ENCODE measurements at places on chromosomes 12 and 14. TPM values are rescaled to one million over a fixed set of nuclear protein-coding genes. Genes with fewer than 3 reads are reported as not detected.
A peak's percentile ranks its signal among the peaks of the same experiment; 100 is the strongest.

Gene USP44
- total RNA-seq, result under 0.01 TPM

DNA sequence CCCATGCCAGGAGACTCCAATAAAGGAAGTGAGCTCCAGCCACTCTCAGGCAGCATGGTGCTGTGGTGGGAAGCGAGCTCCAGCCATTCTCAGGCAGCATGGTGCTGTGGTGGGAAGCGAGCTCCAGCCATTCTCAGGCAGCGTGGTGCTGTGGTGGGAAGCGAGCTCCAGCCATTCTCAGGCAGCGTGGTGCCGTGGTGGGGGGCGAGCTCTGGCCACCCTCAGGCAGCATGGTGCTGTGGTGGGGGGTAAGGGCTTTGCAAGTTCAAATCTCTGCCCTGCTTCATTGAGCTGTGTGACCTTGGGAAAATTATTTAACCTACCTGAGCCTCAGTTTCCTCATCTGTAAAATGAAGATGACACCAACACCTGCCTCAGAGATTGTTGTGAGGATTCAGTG, 975.1 kb downstream of the BCL11B start:
- no peaks in the 10 kb centered on the region for H3K4me1 ChIP-seq
- H3K4me3 ChIP-seq, result no peak overlapping the region
- no peaks in the 10 kb centered on the region for H3K27me3 ChIP-seq

Gene PTMS
- total RNA-seq, result 72.7 TPM

DNA sequence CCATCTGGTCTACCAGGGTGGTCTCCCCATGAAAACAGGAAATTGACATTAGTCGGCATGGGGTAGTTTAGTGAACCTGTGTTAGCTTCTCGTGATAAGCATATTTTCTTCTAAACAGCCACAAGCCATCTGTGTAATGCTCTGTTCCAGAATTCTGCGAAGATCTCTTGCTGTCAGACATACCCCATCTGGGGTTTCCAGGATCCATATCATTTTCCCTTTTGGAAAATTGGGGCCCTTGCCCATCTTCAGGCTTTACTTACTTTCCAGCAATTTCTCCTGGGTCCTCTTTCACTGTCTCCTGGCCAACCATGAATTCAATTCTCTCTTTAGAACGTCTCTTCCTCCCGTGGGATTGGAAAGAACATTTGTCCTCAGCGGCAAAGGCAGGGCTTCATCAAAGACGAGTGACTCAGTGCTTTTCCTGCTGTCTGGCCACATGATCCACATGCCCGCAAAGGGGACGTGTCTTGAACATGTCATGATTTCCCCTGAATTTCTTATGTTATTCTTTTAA, 21.4 kb upstream of the NCOR2 start:
- peak overlapping the region; percentile 41 for H3K4me3 ChIP-seq
- peaks cover 8% of the 10 kb centered on the region for H3K27me3 ChIP-seq
- peak; percentile 96 for DNase-seq
- no peaks in the 10 kb centered on the region for H3K36me3 ChIP-seq
- peak overlapping the region; percentile 28 for H3K27ac ChIP-seq
- H3K4me1 ChIP-seq, result peaks cover 24% of the 10 kb centered on the region

DNA sequence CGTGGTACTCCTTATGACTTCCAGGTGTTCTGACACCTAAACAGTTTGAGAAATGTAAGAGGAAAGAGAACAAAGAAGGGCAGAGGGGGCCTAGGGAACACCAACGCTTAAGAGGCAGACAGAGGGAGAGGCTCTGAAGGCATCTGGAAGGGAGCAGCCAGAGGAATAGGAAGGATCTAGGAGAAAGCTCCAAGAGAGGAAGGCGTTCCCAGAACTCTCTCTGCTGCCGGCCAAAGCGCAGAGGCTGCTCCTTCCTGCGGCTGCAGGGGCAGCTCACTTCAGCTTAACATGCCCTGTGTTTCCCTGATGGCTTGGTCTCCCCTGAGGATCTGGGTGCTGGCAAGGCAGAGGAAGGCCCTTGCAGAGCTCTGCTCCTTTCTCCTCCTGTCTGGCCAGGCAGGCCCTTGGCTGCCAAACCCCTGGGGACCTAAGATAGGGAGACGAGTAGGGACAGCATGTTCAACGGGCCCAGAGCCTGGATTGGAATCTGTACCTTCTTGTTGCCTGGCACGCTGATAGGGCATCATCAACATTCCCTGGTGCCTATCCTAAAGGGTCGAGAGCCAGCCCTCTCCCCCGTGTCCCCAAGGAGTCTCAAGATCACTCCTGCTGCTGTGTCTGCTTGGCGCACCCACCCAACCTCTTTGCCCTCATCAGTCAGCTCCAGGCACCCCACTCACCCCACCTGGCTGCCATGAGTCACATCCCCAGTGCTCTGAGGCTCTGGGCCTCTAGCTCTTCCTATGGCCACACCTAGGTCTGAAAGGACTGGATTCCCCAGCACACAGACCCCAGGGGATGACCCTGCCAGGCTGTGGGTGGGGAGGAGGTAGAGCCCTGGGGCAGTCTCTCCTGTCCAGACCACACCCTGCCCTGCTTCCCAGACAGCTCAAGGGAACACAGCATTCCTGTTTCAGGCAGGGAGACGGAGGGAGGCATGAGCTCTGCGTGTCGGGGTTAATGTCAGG, 45.6 kb downstream of the LTBP2 start:
- H3K27me3 ChIP-seq, result no peaks in the 10 kb centered on the region
- peak overlapping the region; percentile 59 for H3K27ac ChIP-seq
- H3K4me3 ChIP-seq, result no peak overlapping the region
- peak; percentile 58 for DNase-seq

Gene TAC3
- total RNA-seq, result not detected

GRCh38 chr12:109827566-109828550, 5.3 kb downstream of the TRPV4 start:
- H3K4me1 ChIP-seq, result no peaks in the 10 kb centered on the region
- H3K27ac ChIP-seq, result no peak overlapping the region
- no peaks in the 10 kb centered on the region for H3K36me3 ChIP-seq
- no peaks in the 10 kb centered on the region for H3K27me3 ChIP-seq

- no peaks in the 10 kb centered on the region for H3K36me3 ChIP-seq
- no peak for DNase-seq
- H3K4me1 ChIP-seq, result no peaks in the 10 kb centered on the region
- H3K27ac ChIP-seq, result no peak overlapping the region
Measured at GRCh38 chr12:29427964-29428363, 47.0 kb upstream of the ERGIC2 start.

Gene KCNC2
- not detected for total RNA-seq

GRCh38 chr12:120677765-120678473, 9.0 kb upstream of the MLEC start:
- H3K27ac ChIP-seq, result no peak overlapping the region
- H3K4me1 ChIP-seq, result peaks cover 5% of the 10 kb centered on the region
- no peak for DNase-seq

All from osteoblast (primary cell).